ENCODE measurements at places on chromosomes 4 and X. TPM values are rescaled to one million over a fixed set of nuclear protein-coding genes. Genes with fewer than 3 reads are reported as not detected.
A peak's percentile ranks its signal among the peaks of the same experiment; 100 is the strongest.

SUPT20HL2 gene
- not detected for total RNA-seq

GRCh38 chr4:70927502-70928137 lies 25.5 kb downstream of the MOB1B start:
- H3K4me3 ChIP-seq, result peak overlapping the region; percentile 48
- H3K36me3 ChIP-seq, result peaks cover 4% of the 10 kb centered on the region
- peak overlapping the region; percentile 16 for H3K27ac ChIP-seq
- no peaks in the 10 kb centered on the region for H3K27me3 ChIP-seq
- peak; percentile 54 for DNase-seq
- peaks cover 43% of the 10 kb centered on the region for H3K4me1 ChIP-seq

GRCh38 chrX:15681433-15681832 lies 16.8 kb upstream of the CLTRN start:
- H3K4me3 ChIP-seq, result no peak overlapping the region
- H3K4me1 ChIP-seq, result peaks cover 31% of the 10 kb centered on the region
- no peak for DNase-seq
- peaks cover 11% of the 10 kb centered on the region for H3K36me3 ChIP-seq
- no peaks in the 10 kb centered on the region for H3K27me3 ChIP-seq

DNA sequence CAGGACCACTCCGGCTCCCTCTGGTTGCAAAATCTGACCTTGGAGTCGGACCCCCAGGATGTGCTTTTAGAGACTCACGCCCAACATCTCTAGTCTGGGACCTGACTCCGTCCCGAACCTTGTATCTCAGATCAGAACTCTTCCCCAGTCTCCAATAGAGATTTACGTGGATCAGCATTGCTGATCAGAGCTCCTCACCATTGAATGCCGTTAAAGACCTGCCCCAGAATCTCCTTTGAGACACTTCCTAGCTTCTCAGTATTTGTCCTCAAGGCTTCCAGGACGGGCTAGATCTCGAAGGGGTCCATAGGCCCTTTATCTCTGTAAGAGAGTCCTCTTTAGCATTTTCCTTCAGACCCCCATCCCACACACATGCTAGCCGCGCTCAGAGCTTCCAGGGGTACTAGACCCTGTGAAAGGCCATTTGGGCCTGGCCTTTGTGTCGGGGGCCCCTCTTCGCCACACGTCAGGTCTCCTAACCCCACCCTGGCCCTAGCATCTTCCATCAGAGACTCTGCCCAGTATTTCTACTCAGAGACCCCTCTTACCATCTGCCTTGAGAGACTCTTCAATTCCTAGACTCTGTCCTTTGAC lies 662 bp downstream of the UBA1 start:
- H3K4me1 ChIP-seq, result peaks cover 39% of the 10 kb centered on the region
- peak overlapping the region; percentile 94 for H3K27ac ChIP-seq
- H3K27me3 ChIP-seq, result no peaks in the 10 kb centered on the region
- DNase-seq, result no peak

DNA sequence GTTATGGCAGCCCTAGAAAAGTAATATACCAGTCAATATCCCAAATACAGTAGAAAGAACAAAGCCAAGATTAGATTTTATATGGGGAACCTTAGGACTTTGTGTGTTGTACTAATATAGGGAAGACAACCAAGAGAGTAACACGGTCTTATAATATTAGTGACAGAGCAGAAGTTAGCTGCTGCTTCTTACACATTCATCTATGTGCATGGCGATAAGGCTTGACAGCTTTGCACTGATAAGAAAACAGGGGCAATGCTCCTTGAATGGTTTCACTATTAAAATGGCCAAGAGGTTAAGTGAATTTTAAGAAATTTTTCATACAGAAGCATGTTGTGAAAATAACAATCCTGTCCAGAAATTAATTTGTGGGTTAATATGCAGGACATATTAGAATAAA lies 521.6 kb downstream of the CCSER1 start:
- H3K27me3 ChIP-seq, result no peaks in the 10 kb centered on the region
- no peaks in the 10 kb centered on the region for H3K36me3 ChIP-seq
- no peak overlapping the region for H3K27ac ChIP-seq
- DNase-seq, result no peak
- no peaks in the 10 kb centered on the region for H3K4me1 ChIP-seq
- no peak overlapping the region for H3K4me3 ChIP-seq

DNA sequence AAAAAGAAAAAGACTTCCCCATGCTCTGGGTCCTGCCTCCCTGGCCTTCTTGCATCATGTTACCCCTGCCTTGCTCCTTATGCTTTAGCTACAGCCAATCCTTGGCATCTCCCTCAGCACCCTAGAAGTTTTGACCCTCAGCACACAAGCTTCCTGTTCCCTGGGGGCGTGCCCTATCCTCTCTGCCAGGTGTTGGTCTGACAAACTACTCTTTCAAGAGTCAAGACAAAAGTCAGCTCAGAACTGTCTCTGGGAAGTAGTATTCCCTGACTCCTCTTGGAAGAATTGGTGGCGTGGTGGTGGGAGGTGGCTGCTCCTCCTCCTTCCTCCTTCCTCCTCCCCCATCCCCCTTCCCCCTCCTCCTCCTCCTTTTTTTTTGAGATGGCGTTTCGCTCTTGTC lies 41.0 kb downstream of the PRPS1 start:
- H3K4me1 ChIP-seq, result peaks cover 13% of the 10 kb centered on the region
- no peaks in the 10 kb centered on the region for H3K27me3 ChIP-seq
- H3K4me3 ChIP-seq, result no peak overlapping the region
- no peak overlapping the region for H3K27ac ChIP-seq

DNA sequence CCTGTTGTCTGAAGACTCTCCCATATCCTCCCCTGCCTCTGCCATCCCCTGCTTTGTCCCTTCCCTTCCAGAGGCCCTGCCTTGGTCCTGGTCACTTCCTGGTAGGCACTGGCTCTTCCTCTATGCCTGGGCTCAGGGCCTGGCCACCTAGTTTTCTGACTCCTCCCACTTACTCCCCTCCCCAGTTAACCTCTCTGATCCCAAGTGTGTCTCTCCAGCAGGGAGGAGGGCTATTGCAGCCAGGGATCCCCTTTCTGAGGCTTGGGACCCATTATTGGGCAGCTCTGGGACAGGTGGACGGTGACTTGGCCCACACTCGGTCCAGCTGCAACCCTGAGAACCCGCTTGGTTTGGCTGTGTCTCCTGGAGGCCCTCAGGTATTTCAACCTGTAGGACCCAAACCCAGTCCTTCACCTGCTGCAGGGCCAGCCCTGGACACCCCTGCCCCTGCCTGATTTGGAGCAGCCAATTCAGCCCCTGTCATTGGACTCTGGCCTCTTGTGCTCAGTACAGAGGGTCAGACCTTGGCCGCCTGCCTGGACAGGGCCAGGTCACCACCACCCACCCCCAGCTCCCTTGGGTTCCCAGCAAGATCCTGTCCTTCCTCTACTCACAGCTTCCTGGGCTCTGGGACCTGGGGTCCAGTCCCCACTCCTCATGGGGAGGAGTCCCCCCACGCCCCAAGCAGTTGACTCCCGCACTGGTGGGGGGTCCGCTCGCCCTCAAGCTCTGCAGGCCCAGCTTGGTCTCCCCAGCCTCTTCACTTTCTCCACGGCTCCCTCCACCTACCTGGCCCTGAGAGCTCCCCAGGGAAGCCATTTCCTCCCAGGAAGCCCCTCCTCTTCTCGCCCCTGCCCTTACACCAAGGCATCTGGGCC lies 1.1 kb upstream of the SH3BP2 start:
- H3K27ac ChIP-seq, result no peak overlapping the region
- peak overlapping the region; percentile 40 for H3K4me3 ChIP-seq
- DNase-seq, result no peak
- no peaks in the 10 kb centered on the region for H3K27me3 ChIP-seq

- H3K4me3 ChIP-seq, result no peak overlapping the region
- no peak for DNase-seq
- peaks cover 26% of the 10 kb centered on the region for H3K4me1 ChIP-seq
- H3K27ac ChIP-seq, result no peak overlapping the region
These were observed 6.0 kb downstream of the PDLIM5 start for GRCh38 chr4:94457692-94458106.

DNA sequence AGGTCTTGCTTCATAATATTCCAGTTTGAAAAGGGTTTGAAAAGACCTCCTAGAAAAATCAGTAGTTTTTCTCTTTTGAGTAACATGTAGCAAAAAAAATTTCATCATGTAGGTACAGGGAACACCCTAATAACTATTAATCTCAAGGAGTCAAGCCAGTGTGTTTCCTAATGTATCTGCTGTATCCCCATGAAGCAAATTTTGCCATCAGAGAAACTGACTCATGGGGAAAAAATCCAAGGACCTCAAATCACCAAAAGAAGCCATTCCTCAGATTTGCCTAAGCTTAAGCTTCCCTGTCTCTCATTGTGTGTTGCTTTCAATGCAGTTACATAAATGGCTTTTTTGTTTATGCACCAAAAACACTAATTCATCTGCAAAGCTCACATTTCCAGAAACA lies 29.7 kb downstream of the F9 start:
- H3K27me3 ChIP-seq, result peaks cover 3% of the 10 kb centered on the region
- H3K4me1 ChIP-seq, result no peaks in the 10 kb centered on the region
- no peaks in the 10 kb centered on the region for H3K36me3 ChIP-seq
- H3K4me3 ChIP-seq, result no peak overlapping the region

DNA sequence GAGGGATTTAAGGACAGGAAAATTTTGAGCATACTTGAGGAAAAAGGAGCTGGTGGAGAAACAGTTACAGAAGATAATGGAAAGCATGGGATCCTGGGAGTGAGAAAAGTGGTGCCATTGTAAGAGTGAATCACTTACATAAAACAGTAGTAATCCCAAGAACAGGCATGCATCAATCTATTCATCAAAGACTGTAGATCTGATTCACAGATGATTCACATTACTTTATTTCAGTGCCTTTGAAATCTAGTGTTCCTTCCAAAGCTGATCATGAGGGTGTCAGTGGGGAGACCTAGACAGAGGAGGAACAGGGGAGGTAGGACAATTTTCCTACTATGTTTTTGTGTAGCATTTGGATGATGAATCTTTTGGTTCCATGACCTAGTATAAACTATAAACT lies 102.7 kb downstream of the TAB3 start:
- no peak overlapping the region for H3K4me3 ChIP-seq
- H3K27ac ChIP-seq, result no peak overlapping the region
- no peak for DNase-seq
- H3K27me3 ChIP-seq, result no peaks in the 10 kb centered on the region
- no peaks in the 10 kb centered on the region for H3K36me3 ChIP-seq

DNA sequence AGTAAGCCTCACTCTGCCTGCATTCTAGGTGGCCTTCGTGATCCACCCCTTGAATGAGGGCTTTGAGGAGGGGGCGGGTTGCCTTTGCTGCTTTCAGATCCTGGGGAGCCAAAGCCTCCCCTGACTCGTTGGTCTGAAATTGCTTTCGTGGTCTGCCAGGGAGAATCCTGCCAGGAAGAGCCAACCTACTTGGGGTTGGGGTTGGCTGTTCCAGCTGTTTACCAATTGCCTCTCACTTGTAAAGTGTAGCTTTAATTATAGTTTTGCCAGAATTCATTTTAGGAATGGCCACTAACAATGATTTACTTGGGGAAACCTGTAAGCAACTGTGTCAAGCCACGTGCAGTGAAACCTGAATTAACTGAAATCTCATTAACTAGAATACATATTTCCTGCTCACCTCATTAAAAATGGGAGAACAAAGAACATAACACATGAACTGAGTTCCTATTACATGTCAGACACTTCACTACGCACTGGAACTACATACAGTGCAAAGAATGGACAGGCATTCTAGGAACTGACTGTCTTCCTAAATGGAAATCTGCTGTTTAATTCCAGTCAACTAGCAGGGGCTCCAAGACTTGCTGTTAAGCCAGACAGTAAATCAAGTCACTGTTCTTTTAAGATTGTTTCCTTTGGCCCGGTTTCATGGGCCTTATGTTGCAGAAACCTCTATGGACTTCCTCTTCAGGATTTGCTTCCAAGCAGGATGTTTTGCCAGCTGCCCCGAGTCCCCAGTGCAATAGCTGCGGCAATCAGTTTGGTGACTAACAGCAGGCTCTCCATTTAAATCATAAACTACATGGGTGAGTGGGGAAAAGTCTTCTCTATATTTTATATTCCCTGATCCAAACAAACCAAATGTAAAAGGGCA lies 16.4 kb upstream of the NKRF start:
- H3K4me3 ChIP-seq, result no peak overlapping the region
- H3K4me1 ChIP-seq, result peaks cover 4% of the 10 kb centered on the region
- H3K36me3 ChIP-seq, result peaks cover 10% of the 10 kb centered on the region
- no peak for DNase-seq
- H3K27me3 ChIP-seq, result no peaks in the 10 kb centered on the region

DNA sequence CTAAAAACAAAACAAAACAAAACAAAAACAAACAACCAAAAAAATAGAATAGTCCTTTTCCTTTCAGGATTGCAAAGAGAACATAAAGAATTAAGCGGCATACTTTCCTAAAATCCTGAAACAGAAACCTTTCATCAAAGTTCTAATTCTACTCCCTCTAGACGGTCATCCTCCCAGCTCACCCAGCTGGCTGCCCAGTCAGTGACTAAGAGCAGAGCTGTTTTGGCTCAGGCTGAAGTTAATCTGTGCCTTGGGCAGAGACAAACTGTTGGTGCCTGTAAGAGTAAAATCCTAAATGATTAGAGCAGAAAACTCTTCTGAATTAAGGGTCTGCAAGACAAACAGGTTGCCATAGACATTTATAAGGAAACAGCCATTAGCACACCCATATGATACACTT lies 17.6 kb upstream of the WAS start:
- H3K4me3 ChIP-seq, result no peak overlapping the region
- no peaks in the 10 kb centered on the region for H3K27me3 ChIP-seq
- no peak for DNase-seq
- H3K27ac ChIP-seq, result no peak overlapping the region
- H3K36me3 ChIP-seq, result no peaks in the 10 kb centered on the region

Measured in activated CD8-positive, alpha-beta T cell treated with anti-CD3 and anti-CD28 coated beads for 36 hours (primary cell).